ENCODE measurements at places on chromosomes 5 and 9.

DNA sequence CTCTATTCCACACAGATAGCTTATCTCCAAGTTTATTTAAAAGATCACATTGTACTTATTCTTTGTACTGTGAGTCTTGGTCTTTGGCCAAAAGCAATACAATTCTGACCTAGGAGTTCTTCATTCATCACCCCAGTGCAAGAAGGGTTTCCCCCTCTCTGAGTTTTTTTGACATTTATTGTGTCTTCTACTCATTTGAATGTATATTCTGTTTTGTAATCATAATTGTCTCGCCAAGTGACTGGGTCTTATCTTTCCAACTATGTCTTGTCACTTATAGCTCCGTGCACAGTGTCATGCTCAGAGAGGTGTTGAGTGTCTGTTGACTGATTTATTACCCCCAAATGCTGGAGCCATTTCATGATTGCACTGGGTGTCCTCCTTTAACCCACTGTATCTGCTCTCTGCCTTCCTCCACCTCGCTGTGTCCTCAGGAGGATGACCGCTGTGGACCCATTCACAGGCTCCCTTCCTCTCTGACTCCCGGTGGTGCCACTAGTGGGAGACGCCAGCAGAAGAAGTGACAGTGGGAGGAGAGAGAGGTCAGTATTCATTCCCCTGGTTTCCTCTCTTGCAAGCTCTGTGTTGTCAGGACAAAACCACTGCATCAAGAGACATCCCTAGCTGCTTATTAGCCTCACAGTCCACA, 11.2 kb upstream of the TRIO start:
- DNase-seq, result no peak

- DNase-seq, result no peak
These were observed 57.3 kb downstream of the CYFIP2 start for GRCh38 chr5:157323107-157323706.

DNA sequence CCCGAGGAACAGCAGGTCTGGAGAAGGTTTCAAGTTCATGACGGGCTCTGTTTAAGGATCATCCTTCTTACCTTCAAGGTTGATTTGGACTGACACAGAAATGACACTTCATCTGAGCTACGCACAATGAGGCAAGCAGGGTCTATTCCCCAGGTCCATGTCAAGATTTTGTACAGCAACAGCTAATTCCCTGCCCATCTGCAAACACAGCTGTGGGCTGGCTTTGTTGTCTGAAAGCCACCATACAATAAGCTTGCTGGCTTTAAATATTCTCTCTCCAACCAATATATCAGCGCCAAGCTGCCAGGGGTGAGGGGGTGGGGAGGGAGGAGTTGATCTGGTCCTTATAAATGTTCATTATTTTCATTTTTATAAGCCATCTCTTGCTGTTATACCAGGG, 92.0 kb downstream of the OTULIN start:
- DNase-seq, result no peak

DNA sequence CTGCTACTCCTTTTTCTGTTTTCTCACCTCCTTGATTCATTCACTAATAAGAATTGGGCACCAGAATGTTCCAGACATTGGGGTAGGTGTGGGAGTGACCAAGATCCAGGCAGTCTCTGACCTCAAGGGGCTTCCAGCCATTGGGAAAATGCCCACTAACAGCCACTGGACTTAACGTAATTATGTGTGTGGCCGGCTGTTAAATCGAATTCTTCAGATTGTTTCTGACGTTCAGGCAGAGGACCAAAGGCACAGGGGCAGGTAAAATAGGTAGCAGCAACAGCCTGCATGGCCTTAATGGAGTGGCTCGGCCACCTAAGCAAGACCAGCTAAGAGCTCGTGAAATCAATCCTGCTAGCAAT, 48.4 kb upstream of the CKMT2 start:
- DNase-seq, result no peak

DNA sequence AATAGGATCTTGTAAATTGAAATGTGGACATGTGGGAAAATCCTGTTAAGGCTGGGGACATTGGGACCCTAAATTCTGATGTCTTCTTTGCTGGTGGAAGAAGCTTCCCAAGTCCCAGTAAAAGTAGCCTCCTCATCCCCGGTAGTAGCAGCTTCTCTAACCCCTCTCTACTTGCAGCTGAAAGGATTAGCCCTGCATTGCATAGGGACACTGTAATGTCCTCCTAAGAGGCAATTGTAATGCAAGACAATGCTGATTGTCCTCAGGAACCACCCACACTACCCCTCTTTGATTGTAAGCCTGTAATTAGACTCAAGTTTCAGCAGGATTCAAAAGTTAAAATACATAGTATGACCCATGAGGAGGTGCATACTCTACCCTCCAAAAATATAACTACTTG, 1938.4 kb upstream of the C9orf72 start:
- DNase-seq, result no peak

DNA sequence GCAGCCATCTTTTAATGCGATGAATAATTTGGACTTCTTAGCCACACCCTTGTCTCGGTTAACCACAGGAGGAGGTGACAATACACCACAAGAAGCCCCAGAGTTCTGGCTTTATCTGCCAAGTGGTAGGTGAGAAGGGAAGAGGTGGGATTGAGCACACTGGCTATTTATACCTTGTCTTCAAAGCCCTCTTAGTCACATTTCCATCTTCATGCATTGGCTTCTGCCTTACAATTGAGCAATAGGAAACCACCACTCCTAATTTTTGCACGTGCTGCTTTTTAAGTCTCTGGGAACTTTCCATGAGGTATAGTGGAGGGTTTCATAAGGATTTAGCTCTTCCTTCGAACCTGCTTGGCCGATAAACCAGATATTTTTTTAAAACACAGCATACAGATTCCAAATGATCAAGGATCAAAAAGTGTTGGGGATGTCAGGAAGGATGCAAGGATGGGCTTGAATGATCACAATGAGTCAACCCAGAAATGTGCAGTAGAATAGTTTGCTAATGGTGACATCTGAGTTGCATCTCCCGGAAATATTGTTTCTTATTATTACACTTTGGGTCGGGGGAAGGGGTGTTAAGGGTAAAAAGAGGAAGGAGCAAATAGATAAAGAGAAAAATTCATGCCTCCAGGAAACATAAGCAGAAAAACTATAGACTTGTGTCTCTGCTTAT, 25.5 kb downstream of the PLAC8L1 start:
- DNase-seq, result no peak

GRCh38 chr5:124289130-124289529, 457.3 kb downstream of the ZNF608 start:
- peak; percentile 39 for DNase-seq

DNA sequence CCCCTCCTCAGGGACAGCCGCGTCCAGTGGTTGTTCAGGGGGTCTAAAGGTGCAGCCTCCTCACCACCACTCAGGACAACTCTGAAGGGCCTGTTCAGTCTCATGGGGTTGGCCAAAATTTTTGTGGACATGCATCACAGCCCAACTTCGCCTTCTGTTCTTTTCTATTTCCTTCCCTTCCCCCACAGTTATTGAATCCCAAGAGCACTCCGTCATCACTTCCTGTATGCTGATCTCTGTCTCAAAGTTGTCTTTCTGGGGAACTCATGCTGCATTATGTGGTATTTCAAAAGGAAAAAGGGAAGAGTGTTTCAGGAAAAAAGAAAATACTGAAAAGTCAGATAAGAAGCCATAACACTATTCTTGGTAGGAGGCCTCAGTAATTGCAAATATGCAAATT, 355.4 kb downstream of the CAAP1 start:
- DNase-seq, result no peak

DNA sequence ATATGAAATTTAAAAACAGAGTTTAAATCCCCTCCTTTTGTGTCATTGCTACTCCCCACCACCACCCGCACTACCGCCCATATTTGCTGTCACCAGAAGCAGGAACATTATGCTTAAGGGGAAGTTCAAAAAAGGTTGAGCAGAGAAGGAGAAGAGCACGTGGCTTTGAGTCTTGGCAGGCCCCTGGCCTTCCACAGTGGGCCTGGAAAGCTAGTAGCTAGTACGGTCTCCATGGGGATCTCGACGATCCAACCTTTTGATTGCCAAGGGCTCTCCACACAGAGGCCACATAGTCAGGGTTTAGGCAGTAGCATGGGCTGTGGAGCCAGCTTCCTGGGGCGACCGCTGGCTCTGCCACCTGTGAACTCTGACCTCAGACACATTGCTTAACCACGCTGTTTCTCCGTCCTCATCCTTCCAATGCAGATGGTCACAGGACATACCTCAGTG, 90.1 kb downstream of the GOLPH3 start:
- DNase-seq, result no peak

DNA sequence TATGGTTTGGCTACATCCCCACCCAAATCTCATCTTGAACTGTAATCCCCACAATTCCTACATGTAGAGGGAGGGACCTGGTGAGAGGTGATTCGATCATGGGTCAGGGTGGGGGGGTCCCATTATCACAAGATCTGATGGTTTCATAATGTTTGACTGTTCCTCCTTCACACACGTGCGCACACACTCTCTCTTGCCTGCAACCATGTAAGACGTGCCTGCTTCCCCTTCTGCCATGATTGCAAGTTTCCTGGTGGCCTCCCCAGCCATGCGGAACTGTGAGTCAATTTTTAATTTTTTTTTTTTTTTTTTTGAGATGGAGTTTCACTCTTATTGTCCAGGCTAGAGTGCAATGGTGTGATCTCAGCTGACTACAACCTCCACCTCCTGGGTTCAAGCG, 27.0 kb downstream of the FAM169A start:
- no peak for DNase-seq

- DNase-seq, result no peak
These were observed 10.2 kb downstream of the MAPK9 start for GRCh38 chr5:180281706-180282105.

DNA sequence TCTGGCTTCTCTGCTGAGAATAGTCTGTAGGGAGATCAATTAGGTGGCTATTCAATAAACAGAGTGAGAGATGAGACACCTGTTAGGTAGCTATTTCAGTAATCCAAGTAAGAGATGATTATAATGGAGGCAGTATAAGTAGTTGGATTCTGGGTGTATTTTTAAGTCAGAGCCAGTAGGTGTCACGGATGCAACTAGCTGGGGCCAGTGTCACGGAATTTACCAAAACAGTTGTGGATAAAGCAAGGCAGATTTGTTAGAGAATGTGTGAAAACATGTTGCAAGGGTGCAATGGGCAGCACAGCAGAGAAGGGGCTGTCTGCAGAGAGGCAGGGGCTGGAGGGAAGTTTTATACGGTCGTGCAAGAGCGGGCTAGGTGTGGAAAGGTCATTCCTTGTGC, 114.9 kb downstream of the RASGRF2 start:
- DNase-seq, result no peak

GRCh38 chr9:94899464-94900221, 173.1 kb downstream of the AOPEP start:
- DNase-seq, result no peak

DNA sequence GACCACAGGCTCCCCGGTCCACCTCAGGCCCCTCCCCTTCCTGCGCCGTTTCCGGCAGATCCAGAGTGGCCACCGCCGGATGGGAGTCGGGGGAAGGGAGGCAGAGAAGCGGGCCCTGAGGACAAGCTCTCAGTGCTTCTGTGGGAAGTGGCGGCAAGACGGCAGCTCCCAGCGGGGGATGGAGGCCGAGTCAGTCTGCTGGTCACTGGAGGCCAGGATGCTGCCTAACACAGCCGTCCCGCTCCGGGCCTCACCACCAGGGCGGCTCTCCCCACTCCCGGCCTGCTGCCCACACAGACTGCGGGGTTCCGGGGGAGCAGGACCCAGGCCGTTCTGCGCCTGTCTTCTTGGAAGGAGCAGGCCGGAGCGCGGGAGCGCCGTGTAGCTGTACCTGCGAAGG, 31.4 kb downstream of the FXN start:
- DNase-seq, result no peak

- no peak for DNase-seq
These were observed 43.1 kb downstream of the LHX2 start for GRCh38 chr9:124054582-124055227.

DNA sequence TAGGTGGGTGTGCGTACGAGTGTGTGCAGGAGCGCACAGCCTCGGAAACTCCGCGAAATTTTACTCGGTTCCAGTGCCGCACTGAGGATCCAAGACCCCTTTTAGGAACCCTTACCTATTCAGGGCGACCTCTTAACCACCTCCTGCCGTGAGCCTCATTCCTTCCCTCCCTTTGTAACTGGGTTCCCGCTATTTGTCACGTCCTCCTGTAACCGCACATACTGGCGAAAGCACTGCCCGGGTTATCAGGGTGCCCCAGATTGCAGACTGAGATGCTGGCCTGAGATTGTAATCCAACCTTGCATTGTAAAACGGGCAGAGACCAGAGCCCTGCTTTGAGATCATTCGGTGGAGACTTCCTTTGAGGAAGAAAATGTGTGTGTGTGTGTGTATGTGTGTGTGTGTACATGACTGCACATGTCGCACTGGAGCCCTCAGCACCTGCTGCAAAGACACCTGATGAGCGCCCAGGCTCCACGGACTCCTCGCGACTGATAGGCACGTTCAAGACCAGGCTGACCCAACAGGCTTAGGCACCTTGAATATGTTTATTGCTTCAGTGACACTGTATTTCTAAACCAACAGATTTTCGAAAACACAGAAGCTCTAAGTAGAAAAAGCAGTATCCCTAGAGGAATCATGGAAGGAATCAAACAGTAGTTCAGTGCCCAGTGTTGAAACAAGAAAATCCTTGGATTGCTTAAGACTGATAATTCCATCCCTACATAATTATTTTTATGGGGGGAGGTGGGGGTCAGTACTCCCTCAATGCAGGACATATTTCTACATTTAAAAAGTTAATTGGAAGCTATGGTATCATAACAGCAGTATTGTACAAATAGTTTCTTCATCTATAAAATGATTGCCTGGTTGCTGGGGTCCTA, 86.5 kb upstream of the TNFAIP8 start:
- no peak for DNase-seq

DNA sequence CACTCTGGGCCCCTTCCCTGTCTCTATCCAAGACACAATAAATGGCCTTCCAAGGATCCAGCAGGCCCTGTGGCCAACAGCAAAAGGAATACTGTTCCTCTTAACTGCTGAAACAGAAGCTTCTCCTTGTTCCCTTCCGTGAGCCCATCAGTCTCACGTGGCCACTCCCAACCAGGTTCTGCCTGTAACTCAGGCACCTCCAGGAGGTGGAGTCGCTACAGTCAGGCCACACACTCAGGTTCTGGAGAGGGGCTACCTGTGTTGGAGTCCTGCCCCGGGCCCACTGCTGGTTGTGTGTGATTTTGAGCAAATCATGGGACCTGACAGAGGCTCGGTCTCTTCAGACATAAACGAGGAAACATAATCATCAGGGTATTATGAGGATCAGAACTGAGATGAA, 10.3 kb downstream of the FAT2 start:
- DNase-seq, result no peak

- DNase-seq, result no peak
These were observed 8.3 kb downstream of the C1QTNF3 start for GRCh38 chr5:34034534-34035327.

DNA sequence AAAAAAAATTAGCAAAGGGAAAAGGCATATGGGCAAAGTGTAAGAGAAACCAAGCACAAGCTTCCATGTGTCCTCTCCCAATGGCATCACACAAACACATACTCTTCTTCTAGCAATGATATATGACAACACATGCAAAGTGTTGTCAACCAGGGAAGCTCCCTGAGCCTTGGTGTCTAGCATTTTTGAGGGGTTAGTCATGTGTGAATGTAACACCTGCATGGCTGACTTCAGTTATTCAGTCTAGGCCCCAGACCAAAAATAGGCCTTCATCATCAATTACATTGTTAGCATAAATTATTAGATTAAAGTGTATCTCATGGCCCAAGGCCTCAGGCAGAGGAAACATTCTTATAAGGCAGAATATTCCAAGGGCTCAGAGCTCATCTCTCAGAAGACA, 450.0 kb downstream of the TLE1 start:
- DNase-seq, result no peak

GRCh38 chr5:58121391-58121790, 338.5 kb downstream of the PLK2 start:
- DNase-seq, result no peak

- DNase-seq, result no peak
These were observed 753.2 kb downstream of the TLR4 start for GRCh38 chr9:118457171-118458000.

- DNase-seq, result no peak
These were observed 125.9 kb upstream of the FSTL4 start for GRCh38 chr5:133738271-133738670.

Measured in cerebellar nuclear complex (tissue), 1 donor.